Cerebellar nuclear complex (tissue), 1 donor: ENCODE measurements at places on chromosomes 13 and 19.

DNA sequence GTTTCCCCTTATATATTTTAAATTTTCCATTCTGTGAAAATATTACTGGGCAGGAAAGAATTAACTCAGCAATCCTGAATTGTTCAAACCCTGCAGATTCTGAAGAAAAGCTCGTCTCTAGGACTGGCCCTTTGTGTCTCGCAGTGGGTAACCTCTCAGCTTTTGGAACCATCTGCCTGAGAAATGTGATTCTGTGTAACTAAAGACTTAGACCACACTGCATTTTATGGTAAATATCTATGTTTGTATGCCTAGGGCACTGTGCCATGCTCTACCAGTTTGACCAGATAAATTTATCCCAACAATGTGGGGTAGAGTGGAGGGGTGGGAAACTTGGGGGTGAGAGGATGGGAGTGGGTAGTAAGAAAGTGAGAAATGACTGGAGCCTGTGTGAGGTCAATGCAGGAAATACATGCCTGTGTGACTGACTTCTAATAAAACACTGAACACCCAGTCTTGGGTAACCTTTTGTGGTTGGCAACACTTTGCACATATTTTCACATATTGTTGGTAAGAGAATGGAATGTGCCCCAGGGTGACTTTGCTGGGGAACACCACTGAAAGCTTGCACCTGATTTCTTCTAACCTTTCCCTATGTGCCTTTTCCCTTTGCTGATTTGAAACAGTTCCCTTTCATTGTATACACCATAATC lies 1181.9 kb downstream of the OLFM4 start:
- DNase-seq = no peak

DNA sequence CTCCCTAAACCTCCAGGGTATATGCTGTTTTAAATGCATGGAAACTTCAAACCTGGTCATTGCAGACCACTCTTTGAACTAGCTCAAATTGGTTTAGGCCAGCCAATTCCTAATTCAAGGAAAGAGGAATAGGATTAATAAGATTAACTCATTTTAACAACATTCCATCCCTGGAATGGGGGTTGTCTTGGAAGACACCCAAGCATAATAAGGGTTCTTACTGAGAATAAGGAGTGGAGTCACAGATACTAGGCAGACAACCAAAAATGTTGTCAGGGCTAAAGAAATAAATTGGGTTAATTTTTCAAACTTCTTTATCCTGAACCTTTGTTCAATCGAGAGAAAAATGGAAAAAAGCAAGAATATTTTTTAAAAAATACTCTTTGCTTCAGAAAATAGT lies 186.2 kb downstream of the PCDH9 start:
- DNase-seq = no peak

GRCh38 chr19:10654610-10655456 lies 687 bp downstream of the ILF3 start:
- DNase-seq = no peak

DNA sequence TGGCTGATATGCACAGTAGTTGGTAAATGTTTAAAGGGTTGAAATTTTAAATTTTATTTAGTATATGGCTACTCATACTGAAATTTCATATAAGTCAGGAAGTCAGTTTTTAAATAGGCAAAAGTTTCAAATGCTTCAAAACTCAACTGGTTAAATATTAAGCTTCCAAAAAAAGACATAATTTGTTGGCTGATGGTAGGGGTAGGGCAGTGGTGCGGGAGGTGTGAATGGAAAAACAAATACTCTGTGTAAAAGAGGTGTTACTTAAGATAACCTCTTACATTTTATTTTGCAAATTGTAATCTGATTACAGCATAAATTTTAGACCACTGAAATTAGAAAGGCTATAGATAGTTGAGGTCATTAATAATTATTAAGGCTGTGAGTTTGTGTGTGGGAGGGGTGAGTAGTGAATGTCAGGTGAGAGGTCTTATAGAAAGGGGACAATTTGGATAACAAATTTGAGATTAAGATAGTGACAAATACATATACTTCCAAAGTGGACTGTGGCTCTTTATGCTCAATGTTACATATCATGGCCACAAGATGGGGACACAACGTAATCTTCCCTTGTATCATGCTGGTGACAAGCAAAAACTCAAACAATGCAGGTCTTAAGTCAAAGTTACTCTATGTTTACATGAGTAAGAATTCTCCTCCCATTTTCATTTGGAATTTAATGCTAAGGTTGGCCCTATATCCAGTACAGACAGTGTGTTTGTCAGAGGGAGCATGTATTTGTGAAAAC lies 36.6 kb upstream of the OXGR1 start:
- DNase-seq = no peak

- no peak for DNase-seq
Measured at GRCh38 chr13:99356012-99356261, 48.7 kb upstream of the GPR183 start.

GRCh38 chr13:60619461-60619860 lies 222.4 kb downstream of the TDRD3 start:
- no peak for DNase-seq

- DNase-seq = no peak
Measured at GRCh38 chr13:74761801-74762757, 627.9 kb upstream of the KLF12 start.

GRCh38 chr19:6109947-6110346 lies 353 bp downstream of the RFX2 start:
- no peak for DNase-seq

- DNase-seq = no peak
Measured at GRCh38 chr13:33183431-33184111, 102.0 kb downstream of the STARD13 start.

GRCh38 chr13:46281779-46282178 lies 70.1 kb downstream of the LRRC63 start:
- DNase-seq = no peak

DNA sequence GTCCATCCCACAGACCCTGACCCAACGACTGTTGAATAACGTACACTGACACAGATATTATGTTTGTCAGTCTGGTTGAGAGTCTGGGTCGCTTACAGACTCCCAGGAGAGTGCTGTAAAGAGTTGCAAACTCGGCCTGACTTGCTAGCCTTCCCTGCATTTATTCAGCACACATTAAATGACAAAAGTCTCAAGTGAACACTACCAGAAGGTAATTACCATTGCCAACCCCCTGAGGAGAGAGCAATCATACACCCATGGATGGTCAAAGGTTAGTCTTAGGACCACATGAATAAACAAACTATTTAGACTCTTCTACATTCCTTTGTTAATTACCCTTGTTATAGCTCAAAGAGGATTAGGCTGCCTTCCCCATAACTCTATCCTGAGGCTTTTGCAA lies 1048.6 kb downstream of the PCDH17 start:
- no peak for DNase-seq
